ENCODE measurements at places on chromosomes 5 and 9.

- DNase-seq, result no peak
These were observed 8.1 kb downstream of the GSN start for GRCh38 chr9:121275781-121276658.

DNA sequence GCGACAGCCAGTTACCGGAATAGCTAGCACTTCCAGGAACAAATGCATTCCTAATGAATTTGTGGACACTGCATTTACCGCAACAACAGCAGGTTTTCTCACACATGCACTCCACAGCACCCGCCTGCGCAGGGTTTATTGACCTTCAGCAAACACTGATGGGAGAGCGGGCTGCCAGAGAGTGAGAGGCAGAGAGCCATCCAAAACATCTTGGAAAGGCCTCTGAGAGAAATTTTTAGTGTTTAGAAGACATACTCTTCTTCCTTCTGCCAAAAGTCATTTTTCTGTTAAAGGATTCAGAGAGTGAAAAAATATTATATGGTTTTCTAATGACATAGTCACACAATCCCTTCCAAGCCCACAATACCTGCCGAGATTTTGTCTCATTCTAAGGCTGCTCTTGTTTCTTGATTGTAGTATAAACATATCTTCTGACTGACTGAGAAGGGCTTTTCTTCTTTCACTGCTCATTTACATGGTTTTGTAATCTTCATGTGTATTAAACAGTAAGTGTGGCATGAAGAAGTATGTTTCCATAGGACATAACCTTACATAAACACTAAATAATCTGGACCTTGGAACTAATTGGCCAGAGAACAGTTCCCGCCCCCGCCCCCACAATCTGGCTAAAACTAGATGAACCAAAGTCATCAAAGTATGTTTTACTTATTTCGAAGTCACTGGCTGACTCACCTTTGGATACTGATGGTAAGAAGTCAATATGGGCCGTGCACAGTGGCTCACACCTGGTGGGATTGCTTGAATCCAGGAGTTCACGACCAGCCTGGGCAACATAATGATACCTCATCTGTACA, 432.5 kb upstream of the MEF2C start:
- DNase-seq, result no peak

DNA sequence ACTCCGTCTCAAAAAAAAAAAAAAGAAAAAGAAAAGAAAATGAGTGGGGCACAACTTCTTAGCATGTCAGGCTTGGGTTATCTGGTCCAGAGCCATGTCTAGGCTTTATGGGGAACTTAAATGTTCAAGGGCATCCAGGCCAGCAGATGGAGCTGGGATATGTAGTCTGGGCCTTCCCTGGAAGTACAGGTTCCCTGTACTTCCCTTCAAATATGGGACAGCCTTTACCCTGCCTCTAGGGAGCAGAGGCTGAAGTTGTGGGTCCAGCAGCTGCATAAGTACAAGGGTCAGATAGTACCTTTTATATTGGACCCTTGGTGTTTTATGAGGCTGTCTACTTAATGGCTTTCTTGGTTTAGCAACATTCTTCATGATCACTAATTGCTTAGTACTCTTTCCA, 42.1 kb downstream of the FAF2 start:
- DNase-seq, result no peak

DNA sequence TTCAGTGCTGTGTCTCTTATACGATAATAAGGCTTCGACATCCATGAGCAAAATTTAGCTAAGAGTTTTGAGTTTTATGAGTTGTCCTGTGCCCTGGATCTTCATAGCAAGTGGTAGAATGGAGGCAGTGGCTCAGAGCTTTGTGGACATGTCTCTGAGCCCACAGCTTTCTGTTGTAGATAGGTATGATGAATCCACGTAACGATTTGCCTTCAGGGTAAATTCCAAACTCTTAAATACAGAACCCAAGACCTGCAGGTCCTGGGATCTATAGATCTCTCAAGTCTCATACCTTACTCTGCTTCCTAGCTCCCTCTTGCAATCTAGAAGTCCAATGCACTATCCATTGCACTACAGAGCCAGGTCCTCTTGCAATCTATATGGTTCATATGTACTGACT, 59.5 kb upstream of the TLE4 start:
- DNase-seq, result no peak

GRCh38 chr9:96494215-96494800, 44.3 kb downstream of the HABP4 start:
- no peak for DNase-seq

DNA sequence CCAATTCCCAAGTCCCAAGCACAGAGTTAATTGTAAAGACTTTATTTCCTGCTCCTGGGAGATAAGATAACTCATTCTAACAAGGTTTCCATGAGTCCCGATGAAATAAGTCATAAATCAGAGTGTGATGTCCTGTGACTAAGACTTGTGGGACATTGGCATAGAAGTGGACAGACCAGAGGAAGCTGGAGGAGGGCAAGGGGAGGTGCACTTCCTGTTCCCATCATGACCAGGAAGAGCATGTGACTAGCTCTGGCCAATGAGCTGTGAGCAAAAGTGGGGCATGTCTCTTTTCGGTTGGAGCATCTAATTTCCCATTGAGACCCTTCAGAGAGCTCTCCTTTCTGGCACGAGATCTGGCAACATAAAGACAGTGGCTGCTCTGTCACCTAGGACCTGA, 100.4 kb downstream of the ZNF354C start:
- DNase-seq, result no peak

- DNase-seq, result no peak
These were observed 445.8 kb upstream of the RIOK2 start for GRCh38 chr5:97628807-97629206.

GRCh38 chr5:81829242-81829641, 78.3 kb upstream of the SSBP2 start:
- DNase-seq, result no peak
